ENCODE measurements at places on chromosomes 1 and 21. TPM values are rescaled to one million over a fixed set of nuclear protein-coding genes. Genes with fewer than 3 reads are reported as not detected.

The ACOT11 gene
- polyA plus RNA-seq = 20.2 TPM

The GFI1 gene
- polyA plus RNA-seq = 0.55 TPM

The CSMD2 gene
- polyA plus RNA-seq = 1.3 TPM

The FCGR1A gene
- polyA plus RNA-seq = 1.9 TPM

The OR2T2 gene
- not detected for polyA plus RNA-seq

The DDX20 gene
- polyA plus RNA-seq = 20.3 TPM

The OR2L2 gene
- polyA plus RNA-seq = 0.06 TPM

The SIM2 gene
- 25.9 TPM for polyA plus RNA-seq

The ATP6V1G3 gene
- polyA plus RNA-seq = 3.2 TPM

The BEND5 gene
- 25.7 TPM for polyA plus RNA-seq

The SPATA46 gene
- polyA plus RNA-seq = 2.1 TPM

The LCE2B gene
- not detected for polyA plus RNA-seq

The C4BPA gene
- polyA plus RNA-seq = 0.69 TPM

The FCRL2 gene
- 0.11 TPM for polyA plus RNA-seq

The GIPC2 gene
- 15.4 TPM for polyA plus RNA-seq

The SOX13 gene
- polyA plus RNA-seq = 60.2 TPM

The KCNE2 gene
- 0.81 TPM for polyA plus RNA-seq

The BCAN gene
- 2.2 TPM for polyA plus RNA-seq

The GPR25 gene
- polyA plus RNA-seq = not detected

The MX1 gene
- polyA plus RNA-seq = 12.0 TPM

The TNFRSF9 gene
- 0.12 TPM for polyA plus RNA-seq

The EIF4G3 gene
- polyA plus RNA-seq = 65.2 TPM

The CRP gene
- not detected for polyA plus RNA-seq

The CENPF gene
- polyA plus RNA-seq = 96.9 TPM

The PLCH2 gene
- 1.7 TPM for polyA plus RNA-seq

The CCDC27 gene
- polyA plus RNA-seq = 0.30 TPM

The SPATA17 gene
- polyA plus RNA-seq = 16.7 TPM

The DMBX1 gene
- not detected for polyA plus RNA-seq

The ZNF672 gene
- polyA plus RNA-seq = 24.0 TPM

Data from renal pelvis (tissue), 12 donors.